HAP-1 (cell line): ENCODE measurements at places on chromosomes 5 and 9.

DNA sequence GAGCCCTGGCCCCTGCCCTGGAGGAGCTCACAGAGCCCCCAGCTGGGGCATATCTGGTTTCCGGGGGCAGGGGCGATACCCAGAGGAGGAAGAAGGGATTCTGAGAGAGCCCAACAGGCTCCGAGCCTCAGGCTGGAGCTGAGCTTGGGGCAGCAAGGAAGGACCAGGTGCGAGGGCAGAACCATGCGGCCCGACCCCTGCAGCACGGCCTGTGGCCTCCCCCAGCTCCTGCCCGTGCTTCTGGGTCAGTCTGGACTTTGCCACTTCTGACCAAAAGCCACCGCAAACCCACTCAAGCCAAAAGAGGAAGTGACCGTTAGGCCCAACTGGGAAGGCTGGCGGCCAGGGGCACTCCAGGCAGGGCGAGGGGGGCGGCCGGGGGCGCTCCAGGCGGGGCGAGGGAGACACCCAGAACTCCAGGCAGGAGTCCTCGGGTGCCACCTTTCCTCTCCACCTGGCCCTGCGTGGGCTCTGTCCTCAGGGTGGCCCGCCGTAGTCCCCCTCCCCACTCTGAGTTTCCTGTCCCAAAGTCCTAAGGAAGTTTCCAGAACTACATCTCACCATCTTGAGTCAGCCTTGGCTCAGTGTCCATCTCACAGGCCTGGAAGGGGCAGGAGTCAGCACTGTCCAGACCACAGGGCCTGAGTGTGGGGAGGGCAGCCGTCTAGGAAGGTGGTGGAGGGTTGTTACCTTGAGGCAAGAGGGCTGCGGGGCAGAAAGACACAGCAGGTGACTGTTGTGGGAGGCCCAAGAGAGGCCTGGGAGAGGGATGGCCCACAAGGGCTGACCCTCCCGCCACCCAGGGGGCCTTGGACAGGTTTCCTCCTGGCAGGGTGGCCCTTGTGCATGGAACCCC lies 946 bp upstream of the LTC4S start:
- DNase-seq: no peak

- peak; percentile 64 for DNase-seq
Measured at GRCh38 chr9:29830821-29831220, 2257.5 kb upstream of the C9orf72 start.

DNA sequence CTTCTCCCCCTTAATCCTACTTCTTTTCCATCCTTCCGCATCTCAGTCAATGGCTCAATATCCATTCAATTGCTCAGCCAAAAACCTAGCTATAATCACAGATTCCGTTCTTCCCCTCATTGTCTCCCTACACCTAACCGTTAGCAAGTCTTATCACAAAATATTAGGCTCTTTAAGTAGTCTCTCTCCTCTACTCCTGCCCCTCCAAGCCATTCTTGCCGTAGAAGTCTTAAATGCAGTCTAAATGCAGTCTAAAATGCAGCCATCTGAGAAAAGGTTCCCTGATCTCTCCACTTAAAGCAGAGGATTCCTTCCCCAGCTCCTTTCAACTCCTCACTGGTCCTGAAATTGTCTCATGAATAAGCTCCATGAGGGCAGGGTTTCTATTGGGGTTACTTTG lies 57.8 kb downstream of the ELL2 start:
- DNase-seq: no peak

GRCh38 chr9:136531904-136532798 lies 13.7 kb downstream of the NOTCH1 start:
- DNase-seq: no peak

DNA sequence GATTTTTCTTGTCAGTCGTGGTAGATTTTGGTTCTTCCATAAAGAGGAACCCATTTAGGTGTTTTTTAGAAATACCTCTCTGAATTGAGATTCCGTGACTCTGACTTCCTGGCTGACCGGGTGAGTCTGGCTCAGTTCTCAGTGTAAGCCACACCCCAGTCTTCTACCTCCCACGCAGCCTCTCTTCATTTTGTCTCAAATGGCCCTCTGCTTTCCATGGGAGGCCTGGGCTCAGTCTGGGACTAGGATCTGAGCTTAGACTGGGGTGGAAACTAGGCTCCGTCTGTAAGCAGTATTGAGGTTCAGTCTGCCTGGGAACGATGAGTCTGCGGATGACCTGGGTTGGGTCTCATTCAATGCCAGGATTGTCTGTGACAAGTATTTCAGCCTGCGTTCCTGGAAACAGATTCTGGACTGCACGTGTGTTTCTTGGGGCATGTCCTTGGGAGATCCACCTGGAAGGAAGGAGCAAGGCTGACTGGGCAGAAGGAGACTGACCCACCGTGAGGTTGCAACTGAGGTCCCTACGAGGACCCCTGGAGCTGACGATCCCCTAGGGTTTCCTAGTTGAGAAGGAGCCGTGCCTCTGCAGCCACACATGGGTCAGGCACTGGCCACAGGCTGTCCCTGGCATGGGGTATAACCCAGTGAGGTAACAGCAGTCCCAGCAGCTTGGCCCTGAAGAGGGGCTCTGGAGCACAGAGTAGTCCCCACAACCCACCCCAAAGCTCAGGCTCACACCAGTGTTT lies 12.4 kb upstream of the CRB2 start:
- DNase-seq: no peak

GRCh38 chr5:170603578-170604565 lies 100.1 kb downstream of the KCNIP1 start:
- DNase-seq: peak; percentile 41

DNA sequence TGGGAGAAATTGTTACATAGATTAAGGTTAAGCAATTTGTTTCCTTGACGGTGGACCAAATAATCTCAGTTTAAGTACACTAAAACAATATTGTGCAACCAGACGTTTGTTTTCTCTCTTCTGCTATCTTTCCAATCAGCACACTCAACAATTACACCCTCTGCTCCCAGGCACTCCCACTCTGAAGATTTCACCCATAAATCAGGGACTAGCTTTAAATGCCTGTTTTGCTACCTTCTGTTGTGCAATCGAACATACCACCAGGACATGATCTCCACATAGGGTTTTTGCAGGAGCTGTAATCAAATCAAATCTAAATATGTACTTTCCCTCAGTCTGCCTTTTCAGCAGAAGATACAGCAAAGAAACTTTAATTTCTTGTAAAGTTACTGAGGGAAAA lies 405.8 kb upstream of the TLE4 start:
- no peak for DNase-seq

DNA sequence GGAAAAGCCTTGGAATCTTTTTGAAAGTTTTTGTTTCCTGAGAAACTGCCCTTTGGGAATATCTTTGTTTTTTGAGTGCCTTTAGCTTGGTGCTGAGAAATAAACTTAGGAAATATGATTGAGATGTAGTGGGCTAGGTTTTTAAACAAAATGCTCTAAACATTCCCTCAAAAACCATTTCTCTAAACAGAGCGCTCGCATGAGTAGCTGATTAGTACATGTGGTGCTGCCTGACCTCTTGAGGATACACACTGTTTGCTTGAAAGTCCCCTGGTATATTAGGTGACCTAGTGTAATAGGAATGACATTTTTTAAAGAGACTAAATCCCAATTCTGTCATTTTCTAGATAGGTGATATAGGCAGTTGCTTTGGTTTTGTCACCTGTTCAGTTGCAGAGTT lies 132.3 kb downstream of the ADAMTSL1 start:
- DNase-seq: no peak

GRCh38 chr5:108801301-108801700 lies 53.6 kb downstream of the FER start:
- DNase-seq: no peak

DNA sequence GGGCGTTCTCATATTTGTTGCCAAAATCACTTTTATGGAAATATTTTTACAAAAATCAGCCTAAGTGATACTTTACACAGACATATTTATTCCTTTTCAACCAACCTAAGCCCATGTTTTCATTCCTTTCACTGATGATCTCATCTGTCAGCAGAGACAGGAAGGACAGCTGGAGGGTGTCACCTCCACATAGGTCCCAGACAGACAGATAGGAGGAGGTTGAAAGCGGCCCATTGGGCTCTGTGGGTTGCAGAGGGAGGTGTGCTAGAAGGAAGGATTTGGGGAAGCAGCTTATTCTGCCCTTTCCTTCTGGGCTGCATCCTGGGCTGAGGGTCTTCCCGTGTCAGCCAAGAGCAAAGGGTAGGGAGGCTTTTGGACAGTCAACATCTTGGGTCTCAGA lies 26.0 kb upstream of the SEMA4D start:
- no peak for DNase-seq

DNA sequence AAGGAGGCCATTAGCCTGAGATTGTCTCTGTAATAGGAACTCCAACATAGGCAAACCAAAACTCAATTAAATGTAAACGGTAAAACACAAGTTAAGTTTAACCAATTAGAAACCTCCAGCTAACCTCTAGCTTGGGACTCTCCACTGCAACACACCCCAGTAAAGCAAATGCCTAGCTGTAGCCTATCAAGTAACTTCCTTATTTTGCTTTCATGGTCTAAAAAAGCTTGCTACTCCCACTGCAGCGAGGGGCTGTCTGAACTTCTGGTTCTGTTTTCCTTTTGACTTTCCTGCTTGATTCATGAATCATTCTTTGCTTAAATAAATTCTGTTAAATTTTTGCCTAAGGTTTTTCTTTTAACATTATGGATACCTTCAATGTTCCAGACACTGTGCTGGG lies 24.4 kb upstream of the C5orf46 start:
- no peak for DNase-seq

GRCh38 chr5:159430361-159431012 lies 100.2 kb upstream of the IL12B start:
- no peak for DNase-seq

DNA sequence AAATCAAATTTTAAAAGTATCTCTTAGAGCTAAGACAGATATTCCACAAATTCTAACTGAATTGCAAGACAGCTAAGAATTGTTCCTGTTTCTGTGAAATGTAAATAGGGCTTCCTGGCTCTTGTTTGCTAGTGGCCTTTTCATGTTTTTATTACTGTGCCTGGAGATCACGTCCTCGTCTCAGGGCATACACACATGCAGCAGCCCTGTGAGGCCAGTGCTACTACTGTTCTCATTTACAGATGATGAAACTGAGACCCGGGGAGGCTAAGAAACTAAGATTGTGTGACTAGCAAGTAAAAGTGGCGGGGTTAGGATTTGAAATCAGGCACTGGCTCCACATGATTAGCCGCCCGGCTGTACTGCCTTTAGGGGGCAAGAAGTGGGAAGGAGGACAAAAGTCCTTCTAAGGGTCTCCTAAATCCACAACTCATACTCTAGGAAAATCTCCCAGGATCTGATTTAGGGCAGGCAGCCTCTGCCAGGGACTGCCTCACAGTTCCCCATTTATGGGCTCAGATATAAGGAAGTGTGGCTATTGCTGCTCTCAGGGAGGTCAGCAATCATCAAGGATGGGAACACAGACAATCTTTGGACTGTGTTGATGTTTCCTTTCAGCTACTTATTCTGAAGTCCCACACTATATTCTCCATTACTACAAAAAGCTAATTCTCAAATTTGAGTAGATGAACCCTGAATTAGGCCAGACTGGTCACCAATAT lies 7.9 kb downstream of the PRUNE2 start:
- DNase-seq: no peak

DNA sequence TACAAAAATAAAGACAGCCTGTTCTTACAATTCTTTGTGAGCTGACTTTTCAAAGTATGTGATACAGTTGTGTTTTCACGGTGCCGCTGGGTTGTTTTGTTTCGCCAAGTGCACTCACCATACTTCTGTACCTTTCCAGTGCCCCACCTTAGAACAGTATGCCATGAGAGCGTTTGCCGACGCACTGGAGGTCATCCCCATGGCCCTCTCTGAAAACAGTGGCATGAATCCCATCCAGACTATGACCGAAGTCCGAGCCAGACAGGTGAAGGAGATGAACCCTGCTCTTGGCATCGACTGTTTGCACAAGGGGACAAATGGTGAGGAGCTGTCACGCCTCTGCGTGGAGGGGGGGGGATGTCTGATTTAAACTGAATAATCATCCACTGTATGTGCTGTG lies 12.9 kb downstream of the CCT5 start:
- DNase-seq: no peak

DNA sequence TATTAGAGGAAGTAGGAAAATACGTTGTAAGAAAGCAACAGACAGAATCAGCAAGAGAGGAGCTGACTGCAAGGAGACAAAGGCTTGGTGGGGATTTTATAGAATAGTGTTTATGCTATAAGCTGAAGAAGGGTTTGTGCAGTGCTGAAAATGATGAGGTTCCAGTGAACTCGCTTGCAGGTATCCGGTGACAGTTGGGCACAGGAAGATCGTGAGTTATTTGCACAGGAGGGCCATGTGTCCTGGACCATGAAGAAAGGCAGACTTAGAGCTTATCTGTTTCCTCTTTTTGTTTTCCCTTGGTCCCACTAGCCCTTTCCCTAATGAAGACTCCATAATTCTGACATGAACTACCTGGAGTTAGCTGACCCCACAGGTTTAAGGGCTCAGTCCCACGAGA lies 61.4 kb downstream of the NXNL2 start:
- no peak for DNase-seq

- DNase-seq: no peak
Measured at GRCh38 chr9:32570262-32570661, 2.7 kb downstream of the NDUFB6 start.

- DNase-seq: no peak
Measured at GRCh38 chr5:53091289-53091688, 18.3 kb downstream of the MOCS2 start.

DNA sequence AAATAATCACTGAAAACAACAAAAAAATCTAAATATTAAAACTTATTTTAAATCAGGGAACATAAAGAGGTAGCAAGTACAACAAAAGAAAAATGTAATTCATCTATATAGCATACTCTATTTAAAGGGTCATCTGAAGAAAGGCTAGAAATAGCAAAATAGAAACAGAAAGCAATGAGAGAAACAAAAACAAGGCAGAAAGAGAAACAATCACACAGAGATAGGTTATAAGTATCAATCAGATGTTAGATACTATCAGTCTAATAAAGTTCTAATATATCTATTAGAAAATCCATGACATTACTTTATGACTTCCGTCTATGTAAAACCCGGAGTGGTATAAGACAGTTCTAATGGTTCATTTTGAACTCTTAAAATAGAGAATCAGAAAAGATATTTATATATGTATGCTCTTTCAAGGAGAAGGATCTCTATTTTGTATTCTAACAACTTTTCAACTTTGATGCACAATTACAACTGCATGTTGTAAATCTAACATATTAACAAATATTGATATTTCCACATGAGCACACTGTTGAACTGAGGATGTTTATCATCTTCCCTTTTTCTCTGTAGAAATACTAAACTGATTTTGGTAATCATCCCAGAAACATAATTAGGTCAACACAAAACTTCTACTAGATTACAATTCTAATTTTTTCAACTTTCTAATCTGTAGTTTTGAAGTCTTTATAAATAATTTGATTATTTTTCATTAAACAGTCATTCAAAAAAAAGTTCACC lies 15.8 kb downstream of the RICTOR start:
- no peak for DNase-seq

GRCh38 chr5:89847743-89848142 lies 561.8 kb downstream of the CETN3 start:
- DNase-seq: no peak

DNA sequence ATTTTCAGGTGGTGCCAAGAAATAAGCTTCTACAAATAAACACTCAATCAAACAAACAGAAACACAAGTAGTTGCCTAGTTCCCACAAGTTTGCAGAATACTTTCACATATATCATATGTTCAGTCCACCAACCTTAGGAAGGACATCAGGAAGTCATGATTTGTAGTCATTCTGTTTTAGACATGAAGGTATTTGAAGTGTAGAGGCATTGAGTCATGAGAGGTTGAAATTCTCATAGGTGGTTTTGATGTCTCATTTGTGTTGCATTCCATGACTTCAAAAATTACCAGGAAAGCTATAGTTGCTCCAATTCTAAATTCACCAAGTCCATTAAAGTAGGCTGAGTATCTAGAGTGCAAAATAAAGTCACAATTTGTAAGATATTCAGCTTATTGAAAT lies 159.0 kb downstream of the KCTD16 start:
- no peak for DNase-seq
